ENCODE measurements at places on chromosomes 3 and 15.

DNA sequence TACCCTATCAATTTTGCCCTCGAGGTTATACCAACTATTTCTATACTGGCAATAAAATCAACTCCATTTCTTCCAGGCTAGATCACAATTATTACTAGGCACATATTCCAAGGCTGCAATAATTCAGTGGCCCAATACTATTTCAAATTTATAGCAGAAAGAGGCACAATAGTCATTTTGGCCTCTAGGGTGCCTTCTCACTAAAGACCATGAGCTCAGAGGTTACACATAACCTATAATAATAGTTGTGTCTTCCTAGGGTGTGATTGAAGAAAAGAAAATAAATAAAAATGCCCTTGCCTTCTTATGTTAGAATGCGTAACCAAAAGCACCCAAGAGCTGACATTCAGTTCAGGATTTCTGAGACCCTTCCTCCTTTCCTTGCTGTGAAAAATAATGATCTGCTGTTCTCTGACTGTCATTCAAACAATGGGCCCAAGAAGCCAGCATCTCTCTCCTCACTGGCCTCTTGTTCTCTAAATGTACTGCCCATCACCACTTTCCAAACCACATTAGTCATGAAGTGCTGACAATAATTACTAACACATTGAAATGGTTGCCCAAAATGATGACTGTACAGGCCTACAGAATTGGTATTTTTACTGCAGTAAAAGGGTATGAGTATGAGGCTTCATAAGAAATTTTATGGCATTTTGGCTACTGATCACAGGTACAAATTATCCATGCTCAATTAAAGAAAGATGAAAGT, 244.8 kb downstream of the LRRN1 start:
- peak; percentile 82 for DNase-seq

DNA sequence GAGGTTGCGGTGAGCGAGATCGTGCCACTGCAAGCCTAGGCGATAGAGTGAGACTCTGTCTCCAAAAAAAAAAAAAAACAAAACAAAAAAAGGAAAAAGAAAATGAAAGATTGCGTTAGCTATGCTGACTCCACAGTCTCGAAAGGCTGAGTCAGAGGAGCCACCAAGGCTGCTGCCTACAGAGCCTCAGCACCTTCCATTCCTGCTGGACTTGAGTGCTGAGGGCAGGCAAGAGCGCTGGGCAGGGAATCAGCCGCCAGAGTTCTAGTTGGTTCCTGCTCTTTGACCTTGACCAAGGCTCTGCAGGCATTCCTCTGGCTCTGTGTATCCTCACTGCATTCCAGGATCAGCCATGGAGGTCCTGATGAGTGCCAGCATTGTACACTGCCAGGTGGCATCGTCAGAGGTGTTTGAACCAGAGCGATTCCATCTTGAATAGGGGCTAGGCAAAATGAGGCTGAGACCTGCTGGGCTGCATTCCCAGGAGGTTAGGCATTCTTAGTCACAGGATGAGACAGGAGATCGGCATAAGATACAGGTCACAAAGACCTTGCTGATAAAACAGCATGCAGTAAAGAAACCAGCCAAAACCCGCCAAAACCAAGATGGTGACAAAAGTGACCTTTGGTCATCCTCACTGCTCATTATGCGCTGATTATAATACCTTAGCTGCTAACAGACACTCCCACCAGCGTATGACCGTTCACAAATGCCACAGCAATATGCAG, 5.9 kb downstream of the MESP2 start:
- DNase-seq = peak; percentile 48

- peak; percentile 34 for DNase-seq
These were observed 427.1 kb upstream of the C2CD4B start for GRCh38 chr15:62591842-62592838.

DNA sequence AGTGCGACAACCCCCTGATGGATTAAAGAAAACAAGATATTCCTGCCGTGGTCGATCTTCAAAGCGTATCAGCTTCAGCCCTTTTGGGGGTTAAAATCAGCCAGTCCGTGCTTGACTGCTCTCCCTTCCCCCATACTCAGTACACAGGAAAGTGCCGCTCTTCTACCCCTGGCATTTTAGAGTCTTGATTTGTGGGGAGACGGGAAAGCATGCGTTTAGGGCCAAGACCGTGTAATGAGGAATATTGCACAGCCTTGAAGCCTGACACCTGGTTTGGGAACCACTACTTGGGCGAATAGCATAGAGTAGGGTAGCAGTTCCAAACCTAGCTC, 540 bp upstream of the EDC3 start:
- DNase-seq = no peak

DNA sequence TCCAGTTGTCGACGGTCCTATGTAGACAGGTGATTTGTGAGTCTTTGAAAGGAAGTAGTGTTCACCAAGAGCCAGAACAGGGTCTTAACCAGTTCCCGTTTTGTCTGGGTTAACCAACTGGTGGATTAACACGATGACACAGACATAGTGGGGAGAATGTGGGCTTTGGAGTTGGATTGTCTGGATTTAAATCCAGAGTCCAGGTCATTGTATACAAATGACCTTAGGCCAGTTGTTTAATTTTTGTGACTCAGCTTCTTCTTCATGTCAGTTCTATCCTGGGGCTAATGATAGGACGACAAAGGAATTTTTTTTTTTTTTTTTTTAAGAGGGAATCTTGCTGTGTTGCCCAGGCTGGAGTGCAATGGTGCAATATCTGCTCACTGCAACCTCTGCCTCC, 126.7 kb downstream of the LPP start:
- DNase-seq = no peak

- DNase-seq = peak; percentile 73
These were observed 11.4 kb upstream of the CYP11A1 start for GRCh38 chr15:74378848-74379247.

DNA sequence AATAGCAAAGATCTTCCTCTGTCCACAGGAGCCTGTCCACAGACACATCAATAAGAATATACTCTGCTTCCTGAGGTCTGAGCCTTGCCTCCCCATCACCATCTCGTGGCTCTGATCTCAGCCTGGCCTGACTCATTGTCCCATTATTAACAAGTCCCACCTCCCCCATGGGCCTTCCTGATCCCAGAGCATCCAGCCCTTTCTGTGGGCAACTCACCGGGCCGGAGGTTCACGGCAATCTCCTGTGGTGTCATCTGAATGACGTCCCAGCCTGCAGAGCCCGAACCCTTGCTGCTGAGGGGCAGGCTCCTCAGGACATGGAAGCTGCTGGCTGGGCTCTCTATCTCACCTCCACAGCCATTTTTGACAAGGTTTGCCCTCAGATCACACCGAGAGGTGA, 28.1 kb downstream of the ITGB5 start:
- DNase-seq = peak; percentile 79

GRCh38 chr15:56812221-56812620, 78.9 kb upstream of the ZNF280D start:
- DNase-seq = no peak

GRCh38 chr15:29045717-29046116, 159.9 kb downstream of the APBA2 start:
- peak; percentile 26 for DNase-seq

GRCh38 chr3:138210528-138210927, 23.4 kb downstream of the ARMC8 start:
- DNase-seq = no peak

GRCh38 chr3:48930590-48930989, 11.9 kb downstream of the ARIH2 start:
- DNase-seq = no peak

- no peak for DNase-seq
These were observed 467.0 kb upstream of the RASGRP1 start for GRCh38 chr15:39031596-39031995.

DNA sequence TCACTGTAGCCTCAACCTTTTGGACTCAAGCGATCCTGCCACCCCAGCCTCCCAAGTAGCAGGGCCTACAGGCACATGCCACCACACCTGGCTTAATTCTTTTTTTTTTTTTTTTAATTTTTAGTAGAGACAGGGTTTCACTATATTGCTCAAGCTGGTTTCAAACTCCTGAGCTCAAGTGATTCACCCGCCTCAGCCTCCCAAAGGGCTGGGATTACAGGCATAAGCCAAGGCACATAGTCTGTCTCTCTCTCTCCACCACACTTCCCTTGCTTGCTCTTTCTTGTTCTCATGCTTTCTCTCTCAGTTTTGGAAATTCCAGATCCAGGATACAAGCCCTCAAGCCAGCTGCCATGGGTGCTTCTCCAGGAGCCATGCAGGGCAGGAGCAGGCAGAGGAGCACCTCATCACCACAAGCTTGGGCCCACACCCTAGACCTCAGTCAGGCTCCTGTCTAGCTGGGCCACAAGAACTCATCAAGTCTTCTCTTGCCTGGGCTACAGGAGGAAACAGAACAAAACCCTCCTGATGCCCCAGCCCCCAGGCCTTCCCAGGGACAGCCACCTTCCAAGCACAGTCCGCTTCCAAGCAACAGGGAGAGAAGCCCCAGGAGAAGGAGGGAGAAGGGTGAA, 145.3 kb upstream of the LPP start:
- no peak for DNase-seq
